ENCODE measurements at places on chromosomes 4 and X.

- DNase-seq, result no peak
Measured at GRCh38 chr4:6393544-6394475, 78.6 kb downstream of the PPP2R2C start.

DNA sequence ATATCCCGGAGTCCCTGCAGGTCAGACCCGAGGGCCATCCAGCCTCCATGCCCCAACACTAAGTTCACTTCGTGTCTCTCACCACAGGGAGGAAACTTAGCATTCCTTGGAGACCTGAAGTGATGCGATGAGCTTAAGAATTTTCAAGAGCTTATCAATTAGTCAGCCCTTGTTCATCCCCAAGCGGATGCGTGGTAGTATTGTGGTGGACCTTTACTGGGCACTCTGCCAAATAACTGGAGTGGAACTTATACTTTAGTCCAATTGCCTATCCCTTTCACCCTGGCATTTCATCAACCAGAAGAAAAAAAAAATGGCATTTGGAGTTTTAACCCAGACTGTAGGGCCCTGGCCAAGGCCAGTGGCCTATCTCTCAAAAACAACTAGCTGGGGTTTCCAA, 137.1 kb downstream of the RELL1 start:
- no peak for DNase-seq

DNA sequence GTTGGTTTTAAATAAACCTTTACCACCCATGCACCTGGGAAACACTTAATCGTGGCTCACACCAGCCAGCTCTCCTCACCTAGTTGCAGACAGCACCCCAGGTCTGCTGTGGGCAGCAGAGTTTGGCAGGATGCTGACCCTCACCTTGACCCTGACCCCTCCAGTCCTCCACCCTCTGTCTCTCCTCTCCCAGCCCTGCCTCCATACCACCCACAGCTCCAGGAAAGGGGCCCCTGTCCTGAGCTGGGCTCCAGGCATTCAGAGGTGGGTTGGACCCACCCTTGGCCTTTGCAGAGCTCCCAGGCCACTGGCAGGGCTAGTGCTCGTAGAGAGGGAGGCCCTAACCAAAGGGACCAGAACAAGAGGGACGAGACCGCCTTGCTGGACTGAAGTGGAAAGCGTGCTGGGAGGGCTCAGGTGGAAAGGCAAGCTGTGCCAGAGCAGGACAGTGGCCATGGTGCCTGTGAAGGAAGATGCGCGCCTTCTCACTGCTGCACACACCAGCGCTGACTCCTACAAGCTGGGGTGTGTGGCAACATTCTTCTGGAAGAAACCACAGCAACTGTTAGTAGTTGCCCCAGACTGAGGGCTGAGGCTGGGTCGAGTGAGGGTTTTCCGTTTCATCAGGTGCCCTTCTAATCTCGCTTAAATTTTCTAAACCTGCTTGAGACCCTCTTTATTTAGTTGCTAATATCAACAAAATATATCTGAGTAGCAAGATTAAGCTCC, 10.7 kb upstream of the S100P start:
- DNase-seq, result no peak

GRCh38 chr4:148054275-148054674, 322.4 kb downstream of the ARHGAP10 start:
- no peak for DNase-seq

DNA sequence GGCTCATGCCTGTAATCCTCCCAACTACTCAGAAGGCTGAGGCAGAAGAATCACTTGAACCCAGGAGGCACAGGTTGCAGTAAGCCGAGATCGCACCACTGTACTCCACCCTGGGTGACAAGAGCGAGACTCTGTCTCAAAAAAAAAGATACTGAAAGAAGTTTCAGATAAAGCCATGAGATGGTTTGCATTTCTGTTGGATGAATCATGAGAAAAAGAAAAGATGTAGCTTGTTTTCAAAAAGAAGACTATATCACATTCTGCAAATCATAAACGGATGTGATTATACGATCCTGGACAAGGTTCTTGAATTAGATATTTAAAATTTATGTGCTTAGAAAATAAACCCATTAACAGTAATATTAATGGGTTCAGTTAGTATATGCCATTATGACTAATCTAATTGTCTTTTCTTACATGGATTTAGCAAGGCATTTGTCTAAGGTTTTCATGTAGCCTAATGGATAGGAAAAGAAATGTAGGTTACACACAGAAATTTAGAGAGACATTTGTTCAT, 345.9 kb downstream of the SLC7A11 start:
- no peak for DNase-seq

GRCh38 chr4:71415491-71415890, 76.7 kb downstream of the SLC4A4 start:
- DNase-seq, result no peak

DNA sequence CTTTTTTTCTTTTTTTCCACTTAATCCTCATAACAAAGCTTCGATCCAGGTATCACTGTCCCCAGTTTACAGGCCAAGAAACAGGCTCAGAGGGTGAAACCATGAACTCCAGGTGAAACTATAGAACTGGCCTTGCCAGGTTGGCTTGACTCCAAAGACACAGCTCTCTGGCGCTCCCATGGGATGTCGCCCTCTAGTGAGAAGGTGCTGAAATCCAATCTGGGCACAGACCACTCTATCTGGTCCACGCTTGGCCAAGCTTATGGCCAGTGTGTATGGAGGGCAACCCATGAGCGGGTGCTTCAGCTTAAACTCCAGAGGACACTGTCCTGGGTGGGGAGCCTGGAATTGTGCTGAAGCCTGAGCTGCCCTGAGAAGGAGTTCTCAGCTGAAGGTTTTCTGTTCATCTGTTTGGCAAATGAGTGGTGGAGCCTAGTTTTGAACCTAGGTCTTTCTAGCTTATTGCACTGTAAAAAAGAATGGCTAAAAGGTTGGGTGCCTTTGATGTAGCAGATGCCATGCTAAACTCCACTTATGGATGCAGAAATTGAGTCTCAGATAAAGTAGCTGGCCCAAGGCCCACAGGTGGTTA, 70.5 kb downstream of the SEL1L3 start:
- DNase-seq, result no peak

- DNase-seq, result no peak
Measured at GRCh38 chr4:39367166-39367565, 1.0 kb upstream of the RFC1 start.

- DNase-seq, result no peak
Measured at GRCh38 chr4:174707902-174708301, 121.1 kb downstream of the GLRA3 start.

GRCh38 chrX:69046996-69047490, 118.2 kb downstream of the PJA1 start:
- no peak for DNase-seq

DNA sequence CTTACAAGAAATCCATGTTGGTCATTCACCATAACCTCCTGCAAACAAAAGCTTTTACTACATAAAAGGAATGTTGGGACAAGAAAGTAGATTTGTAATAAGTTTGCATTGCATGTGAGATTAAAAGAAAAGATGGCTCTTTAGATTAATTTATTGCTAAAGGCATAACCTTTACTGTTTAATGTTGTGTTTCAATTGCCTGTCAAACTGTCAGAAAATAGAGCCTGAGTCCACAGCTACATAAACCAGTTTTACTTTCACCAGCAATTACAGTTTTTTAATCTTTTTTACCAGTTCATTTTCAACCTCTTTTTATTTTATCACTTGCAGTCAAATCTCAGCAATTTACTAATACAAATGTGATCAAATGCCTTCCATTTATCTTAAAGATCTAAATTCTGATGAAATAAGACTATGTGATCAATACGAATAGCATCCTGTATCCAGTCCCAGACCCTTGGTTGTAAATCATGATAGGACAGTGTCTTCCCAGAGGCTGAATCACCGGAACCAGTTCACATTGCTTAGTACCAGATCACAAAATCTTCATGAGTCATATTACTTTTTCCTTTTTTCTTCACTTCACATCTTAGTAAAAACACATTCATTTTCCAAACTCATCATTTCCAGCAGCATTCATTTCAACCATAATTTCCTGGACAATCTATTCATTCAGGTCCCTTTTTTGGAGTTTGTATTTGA, 95.4 kb upstream of the FRG1 start:
- no peak for DNase-seq

DNA sequence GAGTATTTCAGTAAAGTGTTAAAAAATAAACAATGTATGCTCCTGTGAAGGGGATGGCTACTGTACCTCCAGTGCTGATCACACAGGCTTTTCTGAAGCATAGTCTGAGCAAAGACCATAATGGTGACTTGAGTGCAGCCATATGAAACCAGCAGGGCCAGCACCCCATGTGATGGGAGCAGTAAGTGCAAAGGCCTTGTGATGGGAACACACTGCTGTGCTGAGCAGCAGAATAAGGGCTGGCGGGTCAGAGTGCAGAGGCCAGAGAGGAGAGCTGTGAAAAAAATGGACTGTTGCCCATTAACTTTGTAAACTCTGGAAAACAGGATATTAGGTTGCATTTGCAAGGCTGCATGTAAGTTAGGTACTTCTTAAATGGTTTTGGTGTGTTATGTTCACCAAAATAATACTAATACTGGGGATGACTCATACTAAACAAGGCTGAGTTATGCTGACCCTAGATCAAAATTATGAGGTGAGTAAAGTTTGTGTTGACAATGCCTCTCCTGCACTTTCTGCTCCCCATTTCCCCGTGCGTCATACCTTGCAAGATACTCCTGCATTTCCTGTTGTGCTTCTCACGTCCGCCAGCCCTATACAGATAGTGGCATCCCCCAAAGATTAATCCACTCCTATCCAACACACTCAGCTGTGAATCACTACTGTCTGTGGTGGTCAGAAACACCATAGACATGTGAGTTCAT, 67.0 kb upstream of the FAM9A start:
- DNase-seq, result no peak

DNA sequence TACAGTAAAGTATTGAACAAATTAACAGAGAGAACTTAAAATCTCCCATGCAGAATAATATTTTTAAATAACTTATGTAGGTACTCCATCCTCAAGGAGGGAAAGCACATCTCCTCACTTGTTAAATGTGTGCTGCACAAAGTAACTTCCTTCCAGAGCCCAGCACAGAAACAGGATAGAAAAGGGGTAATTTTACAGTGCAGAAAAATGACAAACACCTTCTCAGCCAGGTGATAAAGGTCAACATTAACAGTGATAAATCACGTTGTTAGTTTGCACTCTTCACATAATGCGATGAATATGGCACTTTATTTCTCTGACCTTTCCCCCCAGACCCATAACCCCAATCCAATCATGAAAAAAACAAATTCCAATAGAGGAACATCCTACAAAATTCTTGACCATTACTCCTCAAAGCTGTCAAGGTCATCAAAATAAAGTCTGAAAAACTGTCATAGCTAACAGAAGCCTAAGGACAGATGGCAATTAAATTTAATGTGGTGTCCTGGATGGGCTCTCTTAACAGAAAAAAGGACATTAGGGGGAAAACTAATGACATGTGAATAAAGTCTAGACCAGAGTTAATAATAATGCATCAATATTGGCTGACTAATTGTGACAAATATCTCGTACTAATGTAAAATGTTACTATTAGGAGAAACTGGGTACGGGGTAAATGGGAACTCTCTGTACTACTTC, 547.4 kb upstream of the AGA start:
- DNase-seq, result no peak

DNA sequence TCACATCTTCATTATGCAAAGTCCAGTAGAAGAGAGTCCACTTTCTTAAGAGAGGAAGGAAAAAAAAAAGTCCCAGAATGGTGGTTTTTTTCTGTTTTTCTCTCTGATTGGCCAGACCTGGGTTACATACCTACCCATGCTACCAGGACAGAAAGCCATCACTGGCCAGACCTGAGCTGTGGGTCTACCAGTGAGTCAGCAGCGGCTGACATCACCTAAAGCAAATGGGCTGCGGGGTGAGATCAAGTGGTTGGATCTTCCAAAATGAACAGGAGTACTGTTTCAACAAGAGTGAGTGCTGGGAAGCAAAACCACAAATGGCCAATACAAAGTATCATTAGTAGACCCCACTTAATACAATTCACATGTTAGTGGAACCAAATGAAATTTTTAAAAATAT, 1.6 kb upstream of the NDST3 start:
- no peak for DNase-seq

DNA sequence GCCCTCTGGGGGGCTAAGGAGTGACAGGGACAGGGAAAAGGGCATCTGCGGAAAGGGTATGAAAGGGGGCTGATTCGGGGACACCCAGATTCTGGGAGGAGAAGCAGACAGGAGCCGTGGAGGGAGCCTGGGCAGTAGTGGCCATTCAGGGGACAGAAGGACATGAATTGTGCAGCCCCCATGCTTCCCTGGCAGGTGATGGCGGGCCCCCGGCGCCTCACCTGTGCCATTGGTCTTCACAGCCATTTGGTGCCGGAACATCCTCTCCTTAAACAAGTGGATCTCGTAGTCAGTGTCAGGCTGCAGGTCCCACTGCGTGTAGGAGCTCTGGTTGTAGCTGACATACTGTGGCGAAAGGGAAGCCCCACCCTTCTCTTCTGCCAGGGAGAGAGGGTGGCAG, 21.9 kb downstream of the L1CAM start:
- DNase-seq, result no peak

GRCh38 chrX:11557120-11557519, 108.6 kb downstream of the ARHGAP6 start:
- no peak for DNase-seq

DNA sequence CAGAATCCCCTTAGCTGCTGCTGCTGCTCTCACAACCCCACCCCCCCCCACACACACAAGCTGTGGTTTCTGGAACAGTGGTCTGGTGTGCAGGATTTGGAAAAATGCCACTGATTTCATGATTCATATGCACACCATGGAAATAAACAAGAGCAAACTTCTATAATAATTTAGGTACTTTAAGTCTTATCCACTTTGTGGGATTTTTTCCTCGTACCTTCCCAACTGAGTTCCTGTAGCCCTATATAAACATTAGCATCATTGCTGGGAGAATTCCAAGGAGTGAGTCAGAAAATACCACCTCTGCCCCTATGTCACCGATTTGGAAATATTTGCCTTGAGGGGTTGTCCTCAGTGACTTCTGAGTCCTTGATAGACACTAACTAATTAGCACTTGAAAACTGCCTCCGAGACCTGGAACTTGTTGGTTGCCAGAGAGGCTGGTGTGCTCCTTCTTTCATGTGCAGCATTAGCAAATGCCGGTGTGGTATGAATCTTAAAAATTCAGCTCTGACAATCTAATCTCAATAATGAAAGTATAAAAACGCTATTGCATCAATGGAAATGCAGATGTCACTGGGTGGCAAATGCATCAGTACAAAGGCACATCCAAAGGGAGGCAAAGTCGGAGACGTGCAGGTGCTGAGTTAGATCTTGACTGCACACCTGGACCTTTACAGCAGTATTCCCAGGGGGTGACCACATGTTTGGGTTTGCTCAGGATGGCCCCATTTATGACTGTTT, 61.8 kb downstream of the CPE start:
- peak; percentile 86 for DNase-seq

- no peak for DNase-seq
Measured at GRCh38 chr4:128688846-128689437, 120.6 kb upstream of the JADE1 start.

DNA sequence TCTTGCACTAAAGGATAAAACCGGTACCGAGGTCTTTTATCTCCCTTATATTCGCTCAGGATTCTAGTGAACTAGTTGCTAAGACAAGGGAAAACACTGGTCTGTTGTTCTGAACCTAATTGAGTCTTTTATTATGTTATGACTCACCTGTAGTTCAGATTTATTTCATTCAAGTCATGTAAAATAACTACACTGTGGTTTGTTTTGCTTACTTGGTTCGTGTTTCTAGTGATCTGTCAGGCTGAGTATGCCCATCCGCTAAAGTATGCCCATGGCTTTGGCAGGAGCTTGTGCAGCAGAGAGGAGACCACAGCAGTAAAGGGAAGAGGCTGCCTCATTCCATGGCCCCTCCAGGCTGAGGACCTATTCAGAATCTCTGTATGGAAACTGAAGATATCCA, 126.1 kb downstream of the AFF1 start:
- DNase-seq, result no peak

- DNase-seq, result peak; percentile 75
Measured at GRCh38 chr4:85747882-85748491, 273.0 kb downstream of the ARHGAP24 start.

GRCh38 chr4:56757261-56757746, 64.2 kb downstream of the SPINK2 start:
- no peak for DNase-seq

Data from NCI-H1694 treated with DMSO at 0.1 percent for 48 hours (cell line).